ENCODE measurements at places on chromosomes 5 and 9.

DNA sequence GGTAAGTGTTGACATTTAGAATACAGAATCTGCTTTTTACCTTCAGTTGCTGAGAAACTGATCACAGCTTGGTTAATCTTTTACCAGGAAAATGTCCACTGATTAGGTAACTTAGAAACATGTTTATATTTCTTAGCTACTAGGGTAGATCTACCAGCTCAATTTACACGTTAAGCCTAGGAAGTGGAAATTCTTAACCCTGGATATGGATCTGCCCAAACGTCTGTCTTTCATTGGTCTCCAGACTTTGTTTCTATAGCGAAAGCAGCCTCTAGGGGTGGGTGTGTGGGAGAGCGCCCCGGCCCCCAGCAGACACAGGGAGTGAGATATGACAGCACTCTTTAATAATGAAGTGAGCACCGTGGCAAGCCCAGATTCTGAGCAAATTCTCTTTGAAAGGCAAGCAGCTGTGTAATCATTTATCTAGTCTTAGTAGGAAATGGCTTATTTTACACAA, 141.6 kb upstream of the ZNF608 start:
- DNase-seq = no peak

DNA sequence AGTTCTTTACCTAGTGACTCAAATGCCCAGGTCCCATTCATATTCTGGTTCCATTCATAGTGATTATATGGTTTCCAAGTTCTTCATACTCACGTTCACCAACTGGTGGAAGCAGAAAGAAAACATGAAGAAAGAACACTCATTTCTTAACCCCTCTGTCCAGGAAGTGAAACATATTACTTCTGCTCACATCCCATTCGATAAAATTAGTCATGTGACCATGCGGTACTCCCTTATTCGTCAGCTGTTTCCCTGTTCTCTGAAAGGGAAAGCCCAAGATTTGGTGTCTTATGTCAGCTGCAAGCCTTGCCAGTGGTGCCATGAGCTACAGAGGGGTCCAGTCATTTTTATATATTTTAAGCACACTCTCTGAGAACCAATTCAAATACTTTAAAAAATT, 387.0 kb upstream of the DMAC1 start:
- no peak for DNase-seq

DNA sequence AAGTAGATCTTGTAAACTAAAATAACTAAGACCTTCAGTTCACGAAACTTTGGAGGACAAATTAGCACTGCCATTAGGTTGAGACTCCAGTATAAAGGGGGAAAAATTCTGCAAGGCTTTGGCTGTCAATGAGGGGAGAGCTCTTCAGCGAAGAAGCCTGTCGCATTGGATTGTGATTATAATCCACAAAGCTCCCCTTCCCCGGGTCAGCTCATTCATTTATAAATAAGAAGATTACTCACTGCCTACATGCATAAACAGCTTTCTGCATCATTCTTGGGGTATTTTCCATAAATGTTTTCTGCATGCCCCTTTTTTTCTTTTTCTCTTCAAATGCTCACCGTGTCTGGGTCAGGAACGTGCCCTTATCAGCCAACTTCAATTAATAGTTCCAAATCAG, 196.7 kb downstream of the EBF1 start:
- no peak for DNase-seq

- DNase-seq = no peak
These were observed 143.8 kb upstream of the FGF10 start for GRCh38 chr5:44532981-44533380.

Data from fibroblast of skin of right quadriceps (primary cell).